ENCODE measurements at places on chromosomes 16 and 17. TPM values are rescaled to one million over a fixed set of nuclear protein-coding genes. Genes with fewer than 3 reads are reported as not detected.

CALB2 gene
- not detected for polyA plus RNA-seq

ELMO3 gene
- not detected for polyA plus RNA-seq

CA5A gene
- not detected for polyA plus RNA-seq

CMTM2 gene
- polyA plus RNA-seq = not detected

NGFR gene
- not detected for polyA plus RNA-seq

DNA sequence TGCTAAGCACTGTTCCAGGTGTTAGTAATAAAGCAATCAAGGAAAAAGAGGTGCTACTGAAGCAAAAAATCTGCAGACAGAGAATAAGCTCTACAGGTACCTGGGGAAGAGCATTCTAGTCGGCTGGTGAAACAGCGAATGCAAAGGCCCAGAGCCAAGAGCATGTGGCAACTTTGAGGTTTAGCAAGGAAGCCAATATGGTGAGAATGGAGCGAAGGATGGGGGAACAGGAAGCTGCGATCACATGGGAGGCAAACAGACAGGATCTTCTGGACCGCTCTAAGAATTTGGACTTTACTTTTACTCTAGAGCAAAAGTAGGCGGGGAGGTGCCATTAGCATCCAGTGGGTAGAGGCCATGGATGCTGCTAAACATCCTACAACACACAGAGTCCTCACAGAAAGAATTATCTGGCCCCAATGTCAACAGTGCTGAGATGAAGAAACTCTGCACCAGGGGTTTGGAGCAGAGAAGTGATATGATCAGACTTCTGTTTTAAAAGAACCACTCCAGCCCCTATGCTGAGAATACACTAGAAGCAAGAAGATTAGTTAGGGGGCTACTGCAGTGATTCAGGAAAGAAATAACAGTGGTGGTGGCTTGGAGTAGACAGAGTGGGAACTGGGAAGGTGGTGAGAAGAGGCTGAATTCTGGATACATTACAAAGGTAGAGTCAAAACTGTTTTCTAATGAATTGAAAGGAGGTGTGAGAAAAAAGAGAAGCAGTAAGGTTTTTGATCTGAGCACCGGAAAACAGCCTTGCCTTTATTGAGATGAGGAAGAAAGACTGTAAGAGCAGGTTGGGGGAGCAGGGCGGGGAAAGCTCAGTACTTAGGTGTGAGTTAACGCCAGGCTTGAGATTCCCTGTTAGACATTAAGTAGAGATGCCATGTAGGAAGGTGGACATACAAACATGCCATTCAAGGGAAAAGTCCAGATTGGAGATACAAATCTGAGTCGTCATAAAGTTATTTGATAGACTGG lies 11.0 kb downstream of the EFTUD2 start:
- no peak for DNase-seq

GRCh38 chr16:64159976-64160375 lies 961.9 kb downstream of the CDH11 start:
- DNase-seq = no peak

DNA sequence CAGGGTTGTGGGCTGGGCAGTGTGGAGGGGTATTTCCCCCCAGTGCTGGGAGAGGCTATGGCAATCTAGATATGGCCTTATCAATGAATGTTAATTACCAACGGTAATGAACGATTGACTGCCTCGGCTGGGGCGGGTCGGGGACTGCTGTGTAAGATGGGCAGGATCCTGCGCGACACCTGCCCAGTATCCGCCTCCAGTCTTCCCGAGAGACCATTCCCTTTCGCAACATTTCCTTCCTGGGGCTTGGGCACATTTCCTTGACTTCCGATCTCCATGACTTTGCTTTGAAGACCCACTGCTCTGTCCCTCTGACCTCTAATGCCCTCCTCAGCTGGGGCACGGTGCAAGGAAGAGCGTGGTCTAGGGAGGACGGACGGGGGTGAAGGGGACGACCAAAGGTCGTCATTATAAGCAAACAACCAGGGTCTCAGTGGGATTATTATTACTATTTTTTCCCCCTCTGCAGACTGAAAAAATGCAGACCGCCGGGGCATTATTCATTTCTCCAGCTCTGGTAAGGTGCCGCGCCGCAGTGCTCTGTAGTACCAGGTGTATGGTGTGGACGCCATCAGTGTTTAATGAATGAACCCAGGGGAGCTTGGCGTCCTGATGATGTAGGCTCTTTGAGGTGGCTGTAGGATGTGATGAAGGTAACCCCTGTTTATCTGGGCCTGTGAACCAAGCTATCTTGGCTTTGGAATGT lies 506 bp downstream of the ATP5MC1 start:
- DNase-seq = peak; percentile 22

- no peak for DNase-seq
Measured at GRCh38 chr17:34886831-34887230, 74.4 kb downstream of the CCT6B start.

DNA sequence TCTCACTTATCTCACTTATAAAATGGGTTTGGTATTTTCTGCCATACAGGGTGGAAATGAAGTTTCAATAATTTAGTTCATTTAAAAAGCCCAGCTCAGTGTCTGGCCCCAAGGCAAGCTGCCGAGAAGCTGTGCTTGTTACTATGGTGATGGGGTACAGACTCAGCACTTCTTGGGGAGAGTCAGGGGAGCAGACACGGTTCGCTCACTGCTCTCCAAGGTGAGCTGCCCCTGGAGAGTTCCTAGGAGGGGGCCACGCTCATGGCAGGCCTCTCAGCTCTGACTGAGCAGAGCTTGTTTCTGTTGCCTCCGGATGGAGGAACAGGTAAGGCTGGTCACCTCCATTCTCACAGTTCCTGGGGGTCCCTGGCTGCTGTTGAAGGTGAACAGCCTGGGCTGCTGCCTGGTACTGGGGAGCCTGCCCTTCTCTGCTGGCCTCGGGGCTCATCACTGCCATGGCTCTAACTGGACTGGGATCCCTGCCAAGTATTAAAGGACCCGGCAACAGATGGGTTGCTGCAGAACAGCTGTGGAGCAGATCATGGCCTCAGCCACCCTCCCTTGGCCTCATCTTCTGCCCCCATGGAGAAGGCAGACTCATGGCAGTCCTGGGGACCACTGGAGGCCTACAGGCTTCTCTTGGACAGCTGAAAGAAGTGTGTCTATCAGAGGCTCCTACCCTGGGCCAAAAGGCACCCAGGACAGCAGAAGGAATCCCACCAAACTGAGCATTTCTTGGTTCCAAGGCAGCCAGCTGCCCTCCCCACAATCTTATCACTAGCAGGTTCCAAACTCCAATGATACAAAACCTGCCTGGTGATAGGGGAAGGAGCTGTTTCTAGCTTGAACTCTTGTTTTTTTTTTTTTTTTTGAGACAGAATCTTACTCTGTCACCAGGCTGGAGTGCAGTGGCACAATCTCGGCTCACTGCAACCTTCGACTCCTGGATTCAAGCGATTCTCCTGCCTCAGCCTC lies 25.9 kb upstream of the SPATA32 start:
- DNase-seq = no peak

DNA sequence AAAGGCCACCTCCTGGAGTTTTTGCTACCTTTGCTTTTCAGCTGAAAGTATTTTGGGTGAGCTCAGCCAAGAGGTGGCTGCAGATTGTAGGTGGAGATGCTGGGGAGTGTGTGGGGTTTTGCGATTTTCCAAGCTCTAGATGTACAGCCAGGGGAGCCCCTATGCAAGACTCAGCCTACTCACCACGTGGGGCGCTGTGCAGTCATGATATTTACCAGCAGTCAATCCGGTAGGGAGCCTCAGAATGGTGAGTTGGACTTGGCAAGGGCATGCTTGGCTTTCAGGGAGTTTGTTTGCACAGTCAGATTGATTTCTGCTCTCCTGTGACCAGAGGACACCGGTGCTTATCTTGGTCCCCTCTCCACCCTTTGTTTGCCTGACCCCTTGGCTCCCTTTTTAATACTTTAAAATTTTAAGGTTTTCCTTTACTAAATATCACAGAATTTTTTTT lies 175.3 kb downstream of the UTP18 start:
- peak; percentile 42 for DNase-seq
